Activated CD4-positive, alpha-beta T cell treated with anti-CD3 and anti-CD28 coated beads for 36 hours (primary cell): ENCODE measurements at places on chromosomes 16 and 17. TPM values are rescaled to one million over a fixed set of nuclear protein-coding genes. Genes with fewer than 3 reads are reported as not detected.

GRCh38 chr16:732936-733335, 6.0 kb downstream of the HAGHL start:
- peak; percentile 27 for DNase-seq

DNA sequence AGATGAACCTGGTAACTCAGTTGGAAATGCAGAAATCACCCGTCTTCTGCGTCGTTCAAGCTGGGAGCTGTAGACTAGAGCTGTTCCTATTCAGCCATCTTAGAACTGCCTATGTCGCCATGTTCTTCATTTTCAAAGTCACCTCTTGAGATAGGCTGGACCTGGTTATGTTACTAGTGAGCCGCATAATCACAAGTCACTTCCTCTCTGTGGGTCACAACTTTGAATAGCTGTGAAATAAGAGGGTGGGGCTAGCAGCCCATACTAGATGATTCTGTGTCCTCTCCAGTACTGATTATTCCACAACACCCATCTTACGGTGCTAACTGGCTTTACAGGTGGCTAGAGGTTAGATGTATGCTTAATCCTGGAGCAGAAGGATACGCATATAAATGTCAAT, 74.2 kb downstream of the VPS53 start:
- no peak for DNase-seq

GRCh38 chr17:66673668-66674276, 161.1 kb upstream of the CACNG5 start:
- peak; percentile 63 for DNase-seq

GGT6 gene
- not detected for total RNA-seq

PRSS27 gene
- 2.3 TPM for total RNA-seq

ZFP3 gene
- 2.8 TPM for total RNA-seq

PPL gene
- not detected for total RNA-seq

- no peak for DNase-seq
These were observed 44.4 kb downstream of the PPL start for GRCh38 chr16:4892361-4893102.

DNA sequence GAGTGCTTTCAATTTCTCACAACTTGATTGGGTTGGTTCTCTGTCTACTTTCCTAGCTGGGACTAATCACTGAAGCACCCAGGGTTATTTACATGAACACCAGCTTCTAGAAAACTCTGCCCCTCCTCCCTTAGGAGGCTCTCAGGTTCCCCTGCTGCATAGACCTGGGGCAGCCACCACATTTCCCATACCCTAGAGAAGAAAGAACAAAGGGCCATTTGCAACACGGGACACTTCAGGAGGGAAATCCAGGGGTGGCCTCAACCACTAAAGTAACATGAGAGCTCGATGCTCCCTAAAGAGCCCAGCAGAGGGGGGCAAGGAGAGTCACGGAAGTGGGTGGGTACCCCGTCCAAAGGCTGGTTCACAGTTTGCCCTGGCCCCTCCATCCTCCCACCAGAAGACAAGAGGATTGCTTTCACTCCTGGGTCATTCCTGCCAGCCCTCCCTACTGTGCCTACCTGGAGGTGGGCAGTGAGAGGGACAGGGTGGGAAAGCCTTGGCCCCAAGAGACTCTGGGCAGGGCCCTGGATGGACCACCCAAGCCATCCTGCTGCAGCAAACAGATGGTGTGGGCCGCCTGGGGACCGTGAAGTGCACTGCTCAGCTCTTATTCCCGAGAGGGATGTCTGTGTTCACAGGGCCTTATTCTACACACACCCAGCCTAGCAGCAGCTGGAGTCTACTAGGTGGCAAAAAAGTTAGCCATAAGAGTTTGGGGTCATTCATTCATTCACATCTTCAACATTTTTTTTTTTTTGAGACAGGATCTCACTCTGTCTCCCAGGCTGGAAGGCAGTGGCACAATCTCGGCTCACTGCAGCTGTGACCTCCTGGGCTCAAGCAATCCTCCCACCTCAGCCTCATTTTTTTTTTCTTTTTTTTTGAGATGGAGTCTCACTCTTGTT, 392.1 kb downstream of the SOX9 start:
- no peak for DNase-seq

DNA sequence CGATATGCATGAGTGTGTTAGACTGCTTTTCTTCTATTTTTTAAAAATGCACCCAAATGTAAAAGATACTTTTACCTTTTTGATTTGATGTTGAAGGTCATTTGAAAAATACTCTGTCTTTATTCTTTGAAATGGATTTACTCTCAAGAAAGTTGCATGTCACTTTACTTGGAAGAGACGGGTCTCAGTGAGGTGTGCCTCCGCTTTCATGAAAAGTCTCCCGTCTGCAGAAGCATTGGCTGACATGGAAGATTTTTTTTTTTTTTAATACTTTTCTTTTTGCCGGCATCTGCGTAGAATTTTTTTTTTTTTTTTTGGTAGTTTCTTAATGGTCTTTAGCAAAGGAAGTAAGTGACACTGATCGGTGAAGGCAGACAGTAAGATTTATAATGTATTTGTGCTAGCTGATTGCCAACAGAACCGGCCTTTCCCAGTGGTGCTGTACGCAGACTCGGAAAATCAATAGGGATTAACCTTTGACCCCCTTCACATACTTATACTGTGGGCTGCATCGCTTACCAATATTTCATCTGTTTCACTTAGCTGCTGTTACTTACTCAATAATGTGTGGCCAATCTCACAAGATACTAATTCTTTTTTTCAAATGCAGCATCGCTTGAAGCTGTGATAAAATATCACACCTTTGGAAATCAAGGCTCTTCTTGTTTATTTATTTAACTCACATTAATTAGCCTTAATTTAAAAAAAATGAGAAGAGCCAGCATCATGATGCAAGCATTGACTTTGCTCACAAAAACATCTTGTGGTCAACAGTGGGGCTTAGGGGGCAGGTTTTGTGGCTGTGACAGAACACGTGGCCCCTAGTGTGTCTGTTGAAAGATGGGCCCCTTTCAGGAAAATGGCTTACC, 383.9 kb downstream of the WWOX start:
- no peak for DNase-seq

DNA sequence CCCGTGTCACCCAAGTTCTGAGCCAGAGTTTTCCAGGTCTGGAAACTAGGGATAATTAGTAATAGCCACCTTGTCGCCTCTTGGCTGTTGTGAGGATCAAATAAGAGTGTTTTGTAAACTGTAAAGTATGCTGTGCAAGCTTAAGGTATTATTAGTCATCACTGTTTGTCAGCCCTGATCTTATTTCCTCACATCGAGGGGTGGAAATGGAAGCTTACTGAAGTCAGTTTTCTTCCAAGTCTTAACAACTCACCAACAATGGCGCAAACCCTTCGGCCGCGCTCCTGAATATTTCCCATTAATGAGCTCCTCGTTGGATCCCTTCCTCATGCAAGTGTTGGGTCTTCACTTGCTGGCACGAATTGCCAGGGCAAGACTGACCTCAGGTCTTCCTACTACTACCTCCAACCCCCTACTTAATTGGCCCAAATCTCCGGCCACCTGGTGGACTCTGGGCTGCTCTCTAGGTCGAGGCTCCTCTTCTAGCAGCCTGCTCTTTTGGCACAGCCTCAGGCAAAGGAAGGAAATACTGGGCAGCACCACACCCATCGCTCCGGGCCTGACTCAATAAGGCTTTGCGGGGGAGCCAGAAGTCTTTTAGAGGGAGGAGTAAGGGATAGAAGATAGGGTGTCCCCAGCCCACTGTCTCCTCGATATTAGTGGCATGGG, 885 bp upstream of the SLC35B1 start:
- DNase-seq, result no peak

GRCh38 chr16:982145-983043, 824 bp downstream of the SOX8 start:
- peak; percentile 49 for DNase-seq

CALB2 gene
- not detected for total RNA-seq

DNA sequence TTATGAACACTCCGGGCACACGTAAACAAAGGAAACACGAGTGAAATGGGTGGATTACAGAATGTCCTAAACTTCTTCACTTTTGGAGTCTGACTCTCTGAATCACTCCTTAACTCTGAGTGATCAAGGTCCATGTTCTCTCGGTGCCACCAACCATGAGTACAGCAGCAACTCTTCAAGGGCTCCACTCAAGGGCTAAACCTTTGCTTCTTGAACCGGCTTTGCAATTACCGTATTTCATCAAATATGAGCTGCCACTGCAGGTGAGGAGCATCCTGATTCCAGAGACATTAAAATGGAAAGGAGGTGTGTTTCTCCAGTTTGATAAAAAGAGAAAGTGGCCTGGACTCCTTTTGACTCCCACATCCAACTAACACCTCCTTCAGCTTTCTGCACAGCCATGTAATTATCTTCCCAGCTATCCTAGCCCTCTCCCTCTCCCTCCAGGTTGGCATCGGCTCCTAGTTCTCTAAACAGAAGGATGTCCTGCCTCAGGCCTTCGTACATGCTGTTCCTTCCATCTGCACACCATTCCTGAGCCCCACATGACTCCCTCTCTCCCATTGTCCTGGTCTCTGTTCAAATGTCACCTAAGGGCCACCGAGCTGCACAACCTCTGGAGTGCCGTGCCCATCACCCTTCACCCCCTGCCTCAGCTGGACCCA, 61.4 kb downstream of the ZDHHC7 start:
- no peak for DNase-seq

DNA sequence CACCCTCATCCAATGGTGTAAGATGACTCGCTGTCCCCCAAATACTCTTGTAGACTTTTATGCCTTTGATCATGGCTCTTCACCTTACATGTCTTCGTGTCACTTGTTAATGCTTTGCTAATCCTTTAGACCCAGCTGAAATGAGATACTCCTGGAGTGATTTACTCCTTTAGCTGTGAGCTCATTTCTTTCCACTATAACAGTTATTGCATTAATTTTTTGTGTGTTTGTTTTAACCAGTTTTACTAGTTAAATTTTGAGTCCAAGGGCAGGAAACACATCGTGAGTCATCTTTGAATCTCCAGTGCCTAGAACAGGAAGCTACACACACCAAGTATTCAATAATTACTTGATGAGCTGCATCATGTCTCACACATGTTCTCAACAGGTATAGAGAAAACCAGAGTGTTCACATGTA, 6.5 kb upstream of the CTCF start:
- DNase-seq, result no peak

GRCh38 chr17:36600936-36601302, 464 bp upstream of the MRM1 start:
- peak; percentile 61 for DNase-seq

TTLL6 gene
- not detected for total RNA-seq

- no peak for DNase-seq
These were observed 357.9 kb upstream of the HSBP1 start for GRCh38 chr16:83449861-83450260.

YBX2 gene
- total RNA-seq, result 0.67 TPM

GRCh38 chr16:47359478-47359877, 101.4 kb downstream of the ITFG1 start:
- no peak for DNase-seq

CHD9NB gene
- total RNA-seq, result not detected

GRCh38 chr16:50298075-50298460, 31.7 kb downstream of the ADCY7 start:
- DNase-seq, result no peak

DNA sequence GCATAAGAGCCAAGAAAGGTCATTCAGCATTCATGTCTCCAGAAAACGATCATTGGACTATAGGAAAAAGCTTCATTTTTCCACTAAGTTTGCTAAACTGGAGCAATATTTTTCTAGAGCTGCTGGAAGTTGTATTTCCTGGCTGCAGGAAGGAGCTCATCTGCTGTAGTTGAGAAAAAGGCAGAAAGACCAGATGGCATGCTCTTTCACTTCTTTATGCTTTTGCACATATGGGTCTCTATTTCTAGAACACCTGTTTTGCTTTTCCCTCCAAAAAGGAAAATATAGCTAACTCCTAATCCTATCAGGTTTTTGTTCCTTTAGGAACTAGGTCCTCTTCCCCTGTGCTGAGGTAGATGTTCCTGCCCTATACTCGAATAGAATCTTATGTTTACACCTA, 61.9 kb upstream of the HLF start:
- no peak for DNase-seq

GRCh38 chr17:42072323-42073187, 22.2 kb upstream of the C17orf113 start:
- no peak for DNase-seq

- DNase-seq, result no peak
These were observed 29.6 kb upstream of the ZFPM1 start for GRCh38 chr16:88423448-88423850.

THRA gene
- total RNA-seq, result 13.1 TPM

SSTR5 gene
- total RNA-seq, result not detected

GRCh38 chr16:5377280-5377898, 279.8 kb upstream of the EEF2KMT start:
- DNase-seq, result no peak

DNA sequence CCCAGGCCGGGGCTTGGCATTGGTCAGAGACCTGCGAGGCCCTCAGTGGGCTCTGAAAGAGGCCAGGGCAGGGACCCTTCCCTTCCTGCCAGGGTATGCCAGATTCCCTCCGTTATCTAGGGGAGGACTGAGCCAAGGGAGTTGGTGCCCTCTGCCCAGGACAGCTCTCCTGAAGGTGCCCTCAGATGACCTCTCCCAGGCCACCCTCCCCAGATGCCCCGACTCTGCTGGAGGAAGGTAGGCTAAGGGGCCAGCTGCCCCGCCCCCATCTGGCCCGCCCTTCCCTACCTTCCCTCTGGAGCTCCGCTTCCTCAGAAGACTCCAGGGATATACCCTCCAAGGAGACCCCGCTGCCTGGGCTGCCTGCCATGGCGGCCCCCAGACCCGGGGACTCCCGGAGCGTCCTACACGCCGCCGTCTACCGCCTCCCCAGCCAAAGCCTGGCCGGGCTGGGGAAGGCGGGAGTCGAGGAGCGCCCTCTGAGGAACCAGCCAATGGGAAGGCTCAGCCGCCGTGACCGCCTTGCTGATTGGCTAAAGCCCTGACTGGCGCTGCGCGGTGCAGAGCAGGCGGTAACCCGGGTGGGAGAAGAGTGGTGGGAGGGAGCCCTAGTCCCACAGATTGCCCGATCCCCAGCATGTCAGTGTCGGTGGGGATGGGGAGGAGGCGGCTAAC, 7.0 kb downstream of the MPP2 start:
- DNase-seq, result peak; percentile 91

GRCh38 chr16:62954144-62955032, 918.1 kb upstream of the CDH8 start:
- DNase-seq, result no peak

DNA sequence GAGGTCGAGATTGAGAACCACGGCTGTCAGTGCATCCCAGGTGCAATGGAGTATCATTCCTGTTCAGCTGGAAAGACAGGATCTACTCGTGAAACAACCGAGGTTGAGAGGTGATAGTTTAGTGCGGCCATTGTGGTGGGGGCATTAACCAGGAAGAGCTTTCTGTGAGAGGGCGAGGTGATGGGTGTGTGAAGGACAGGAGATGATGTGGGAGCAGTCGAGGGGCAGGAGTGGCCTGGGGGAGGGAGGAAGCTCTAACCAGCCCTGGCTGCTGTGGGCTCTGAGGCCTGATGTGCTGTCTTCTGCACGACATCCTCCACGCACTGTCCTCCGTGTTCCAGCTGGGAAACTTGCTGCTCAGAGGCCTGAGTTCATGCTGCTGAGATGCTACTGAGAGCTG, 22.0 kb downstream of the GOSR2 start:
- no peak for DNase-seq

KIF2B gene
- not detected for total RNA-seq

DNA sequence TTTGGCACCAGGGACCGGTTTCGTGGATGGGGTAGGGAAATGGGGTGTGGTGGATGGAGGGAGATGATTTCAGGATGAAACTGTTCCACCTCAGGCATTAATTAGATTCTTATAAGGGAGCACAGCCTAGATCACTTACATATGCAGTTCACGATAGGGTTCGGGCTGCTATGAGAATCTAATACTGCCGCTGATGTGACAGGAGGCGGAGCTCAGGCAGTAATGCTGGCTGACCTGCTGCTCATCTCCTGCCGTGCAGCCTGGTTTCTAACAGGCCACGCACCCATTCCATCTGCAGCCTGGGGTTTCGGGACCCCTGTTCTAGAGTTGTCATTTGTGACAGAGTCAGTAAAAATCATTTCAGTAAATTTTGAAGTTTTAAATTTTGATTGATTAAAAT, 99.7 kb downstream of the CHD9 start:
- no peak for DNase-seq
